H54 (cell line): ENCODE measurements at places on chromosomes 4 and X.
A peak's percentile ranks its signal among the peaks of the same experiment; 100 is the strongest.

GRCh38 chr4:23388255-23388654 lies 501.6 kb downstream of the PPARGC1A start:
- no peak for DNase-seq

GRCh38 chr4:169922632-169923276 lies 103.4 kb downstream of the MFAP3L start:
- DNase-seq: no peak

DNA sequence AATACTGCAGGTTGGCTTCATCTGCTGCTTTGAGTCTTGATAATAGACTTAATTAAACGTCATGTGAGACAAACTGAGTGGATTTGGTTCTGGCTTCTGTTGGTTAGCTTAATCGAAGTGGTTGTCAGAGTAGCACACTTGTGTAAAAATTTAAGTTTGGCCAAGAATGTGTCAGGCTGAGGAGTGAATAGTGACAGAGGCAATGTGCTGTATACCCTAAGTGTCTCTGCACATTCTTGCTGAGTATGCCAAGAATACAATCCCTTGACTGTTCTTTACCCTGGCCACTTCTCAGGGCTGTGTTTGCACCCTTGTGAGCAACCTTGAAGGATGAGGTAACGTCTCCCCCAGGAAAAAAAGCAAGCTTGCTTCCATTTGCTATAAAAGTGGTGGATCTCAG lies 14.9 kb downstream of the RPS3A start:
- no peak for DNase-seq

GRCh38 chr4:89301902-89302301 lies 5.7 kb downstream of the GPRIN3 start:
- DNase-seq: no peak

- DNase-seq: no peak
Observed at GRCh38 chr4:28822163-28822562, 1898.0 kb upstream of the PCDH7 start.

- no peak for DNase-seq
Observed at GRCh38 chr4:157818946-157819692, 353.7 kb downstream of the GASK1B start.

DNA sequence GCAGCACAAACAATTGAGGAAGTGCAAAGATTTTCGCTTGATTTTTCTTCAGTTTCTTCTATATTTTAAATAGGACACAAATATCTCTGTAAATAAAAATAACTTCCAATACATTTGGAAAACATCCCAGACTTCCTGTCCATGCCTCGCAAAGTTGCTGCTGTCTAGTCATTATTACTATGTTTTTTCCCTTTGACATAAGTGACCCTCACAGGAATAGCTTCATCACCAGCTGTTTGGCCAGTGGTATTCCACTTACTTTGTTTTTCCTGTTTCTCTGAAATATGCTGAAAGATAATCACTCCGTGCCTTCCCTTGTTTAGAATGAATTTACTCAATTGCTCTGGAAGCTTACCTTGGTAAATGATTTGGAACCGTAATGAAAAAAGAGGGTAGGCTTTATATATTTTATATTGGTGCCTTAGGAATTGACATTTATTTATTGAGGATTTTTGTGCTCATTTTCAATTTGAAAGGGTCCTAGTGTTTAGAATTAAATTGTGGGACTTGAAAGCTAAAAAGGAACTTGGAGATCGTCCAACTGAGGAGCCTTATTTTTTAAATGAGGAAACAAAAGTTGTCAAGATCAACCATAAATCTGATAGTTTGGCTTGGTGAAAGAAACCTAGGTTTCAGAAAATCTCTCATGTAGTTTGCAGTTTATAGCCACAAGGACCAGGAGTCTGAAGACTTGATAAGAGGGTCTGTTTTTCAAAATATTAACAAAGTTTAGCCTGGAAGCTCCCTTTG lies 65.6 kb downstream of the CDKL5 start:
- no peak for DNase-seq

GRCh38 chr4:22884157-22884556 lies 191.4 kb downstream of the GBA3 start:
- DNase-seq: no peak

GRCh38 chr4:64781737-64782326 lies 372.6 kb upstream of the TECRL start:
- DNase-seq: no peak

DNA sequence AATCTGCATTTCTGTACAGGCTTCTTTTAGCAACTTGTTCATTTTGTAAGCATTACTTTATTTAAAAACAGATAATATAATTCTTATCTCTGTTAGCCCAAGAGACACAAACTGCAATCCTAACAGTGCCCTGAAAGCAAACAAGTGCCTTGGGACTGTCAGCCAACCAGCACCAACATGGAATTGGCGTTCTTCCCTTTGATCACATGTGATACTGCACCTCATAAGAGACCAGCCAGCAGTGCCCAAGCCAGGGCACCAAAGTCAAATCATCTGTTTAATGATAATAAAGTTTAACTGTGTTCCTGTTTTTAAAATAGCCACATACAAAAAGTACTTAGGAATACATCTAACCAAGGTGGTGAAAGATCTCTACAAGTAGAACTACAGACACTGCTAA lies 223.2 kb downstream of the PRDM5 start:
- DNase-seq: no peak

GRCh38 chr4:76003620-76004019 lies 3.7 kb downstream of the CXCL9 start:
- DNase-seq: no peak

GRCh38 chr4:68499021-68499420 lies 51.8 kb downstream of the TMPRSS11E start:
- DNase-seq: no peak

DNA sequence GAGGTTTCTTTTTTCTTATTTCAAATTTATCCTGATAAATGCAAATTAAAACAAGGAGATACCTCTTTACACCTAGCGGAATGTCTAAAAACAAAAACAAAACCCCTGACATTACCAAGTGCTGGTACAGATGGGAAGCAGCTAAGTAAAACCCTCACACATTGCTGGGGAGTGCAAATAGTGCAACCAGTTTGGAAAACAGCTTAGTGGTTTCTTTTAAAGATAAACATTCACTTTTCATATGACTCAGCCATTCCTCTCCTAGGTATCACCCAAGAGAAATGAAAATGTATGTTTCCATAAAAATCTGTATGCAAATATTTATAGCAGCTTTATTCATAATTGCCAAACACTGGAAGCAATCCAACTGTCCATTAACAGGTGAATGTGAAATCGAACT lies 84.1 kb upstream of the HELT start:
- DNase-seq: no peak

DNA sequence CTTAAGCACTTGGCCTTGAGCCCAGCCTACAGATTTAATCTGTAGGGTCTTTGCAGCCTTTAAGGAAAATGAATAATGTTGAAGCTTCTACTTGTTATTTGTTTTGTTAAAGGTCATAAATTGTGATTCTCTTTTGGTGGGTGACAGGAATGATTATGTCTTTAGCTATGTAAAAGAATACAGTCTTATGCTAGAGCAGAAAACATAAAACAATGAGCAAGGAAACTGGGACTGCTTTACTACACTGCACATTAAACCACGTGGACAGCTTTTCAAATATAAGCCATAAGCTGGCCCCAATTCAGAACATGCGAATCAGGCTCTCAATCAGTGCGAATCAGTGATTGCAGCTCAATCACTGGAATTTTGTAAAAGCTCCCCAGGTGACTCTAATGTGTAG lies 40.9 kb upstream of the TBC1D19 start:
- no peak for DNase-seq

DNA sequence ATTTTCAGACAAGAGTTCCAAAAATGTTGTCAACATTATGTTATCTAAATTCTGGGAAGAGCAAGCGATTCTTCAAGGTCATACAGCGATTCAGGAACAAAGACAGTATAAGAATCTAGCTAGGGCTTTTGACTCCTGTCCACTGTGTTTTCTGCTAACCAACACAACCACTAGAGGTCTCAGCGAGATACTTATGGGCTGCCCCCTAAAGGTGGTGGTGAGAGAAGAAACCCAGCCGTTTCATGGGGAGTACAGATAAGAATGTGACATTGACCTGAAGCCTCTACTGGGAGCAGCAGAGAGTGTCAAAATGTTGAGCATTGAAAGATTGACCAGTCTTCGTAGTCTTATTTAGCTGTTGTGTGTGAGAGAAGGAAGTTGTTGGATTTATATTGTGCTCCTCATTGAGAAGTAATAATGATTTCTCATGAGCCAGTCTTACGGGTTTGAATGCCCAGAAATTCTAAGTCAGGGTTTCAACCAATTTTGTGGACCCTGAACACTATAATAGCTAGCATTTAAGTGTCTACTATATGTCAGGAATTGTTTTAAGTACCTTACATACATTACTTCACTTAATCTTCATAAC lies 168.3 kb downstream of the SPRY1 start:
- peak; percentile 30 for DNase-seq

DNA sequence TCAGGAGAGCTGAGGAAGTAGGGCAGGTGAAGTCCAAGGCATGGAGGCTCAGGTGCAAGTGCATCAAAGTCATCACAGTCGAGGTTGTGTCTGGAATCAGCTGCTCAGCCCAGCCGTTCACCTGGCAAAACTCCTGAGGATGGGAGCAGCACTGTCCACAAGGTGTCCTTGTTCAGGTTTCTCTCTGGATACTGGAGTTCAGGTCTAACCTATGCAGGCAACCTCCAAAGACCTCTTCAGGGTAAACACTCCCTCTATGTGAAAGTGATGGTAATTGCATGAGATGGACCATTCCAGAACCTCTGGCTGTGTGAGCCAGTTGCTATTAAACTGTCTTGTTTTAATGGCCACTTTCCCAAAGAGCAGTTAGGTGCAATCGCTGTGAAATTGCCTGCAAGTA lies 120.2 kb upstream of the PSAPL1 start:
- no peak for DNase-seq

GRCh38 chr4:67103001-67103747 lies 442.1 kb downstream of the CENPC start:
- no peak for DNase-seq

DNA sequence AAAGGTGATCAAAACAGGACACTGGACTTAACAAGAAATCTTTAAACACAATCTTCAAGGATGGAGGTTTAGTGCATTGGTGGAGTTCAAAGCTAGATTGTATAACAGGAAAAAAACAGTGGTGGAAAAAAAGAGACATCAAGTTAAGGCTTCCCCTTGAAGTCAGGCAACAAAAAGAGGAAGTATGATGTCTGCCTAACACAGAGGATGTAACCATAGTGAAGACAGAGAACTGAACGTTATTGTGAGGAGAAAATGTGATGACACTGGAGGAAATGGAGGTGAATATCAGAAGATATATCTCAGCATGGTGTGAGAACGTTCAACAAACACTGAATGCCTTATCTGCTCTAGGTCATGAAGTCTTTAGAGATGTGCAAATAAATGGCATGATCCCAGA lies 192.4 kb upstream of the AR start:
- no peak for DNase-seq

- no peak for DNase-seq
Observed at GRCh38 chr4:178086320-178086719, 644.1 kb upstream of the AGA start.

DNA sequence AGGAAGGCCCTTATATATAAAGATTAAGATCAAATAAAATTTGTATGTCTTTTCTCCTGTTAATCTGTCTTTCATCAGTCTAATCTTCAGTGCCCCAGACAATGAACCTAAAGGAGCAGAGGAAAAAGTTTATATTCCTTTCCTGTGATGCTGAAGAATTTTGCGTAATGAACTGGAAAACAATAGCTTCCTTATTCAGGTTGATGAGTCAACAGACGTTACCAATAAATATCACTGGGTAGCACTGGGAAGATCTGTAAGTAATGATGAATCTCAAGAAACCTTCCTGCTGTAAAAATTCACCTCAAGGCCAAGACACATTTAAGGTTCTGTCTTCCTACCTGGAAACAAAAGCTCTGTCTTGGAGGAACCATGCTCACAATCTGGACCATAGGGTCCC lies 25.5 kb downstream of the CDKN2AIP start:
- peak; percentile 11 for DNase-seq

- DNase-seq: no peak
Observed at GRCh38 chr4:86500527-86500926, 93.6 kb upstream of the PTPN13 start.

DNA sequence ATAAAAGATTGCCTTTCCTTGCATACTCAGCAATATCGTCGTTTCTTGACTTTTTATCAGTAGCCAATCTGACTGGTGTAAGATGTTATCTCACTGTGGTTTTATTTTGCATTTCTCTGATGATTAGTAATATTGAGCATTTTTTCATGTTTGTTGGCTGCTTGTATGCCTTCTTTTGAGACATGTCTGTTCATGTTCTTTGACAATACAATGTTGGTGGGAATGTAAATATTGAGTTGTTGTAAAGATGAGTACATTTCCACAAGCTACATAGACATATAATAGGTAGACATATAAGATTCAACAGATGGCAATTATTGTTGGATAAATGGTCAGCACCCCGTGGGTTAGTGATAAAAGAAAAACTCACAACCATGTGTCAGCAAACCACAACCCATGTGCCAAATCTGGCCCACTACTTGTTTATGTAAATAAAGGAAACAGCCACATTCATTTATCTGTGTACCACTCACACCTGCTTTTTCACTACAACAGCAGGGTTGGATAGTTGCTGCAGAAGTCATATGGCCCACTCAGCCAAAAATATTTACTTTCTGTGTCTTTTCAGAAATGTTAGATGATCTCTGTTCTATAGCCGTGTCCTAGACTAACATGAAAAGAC lies 153.1 kb upstream of the VCX start:
- DNase-seq: no peak

DNA sequence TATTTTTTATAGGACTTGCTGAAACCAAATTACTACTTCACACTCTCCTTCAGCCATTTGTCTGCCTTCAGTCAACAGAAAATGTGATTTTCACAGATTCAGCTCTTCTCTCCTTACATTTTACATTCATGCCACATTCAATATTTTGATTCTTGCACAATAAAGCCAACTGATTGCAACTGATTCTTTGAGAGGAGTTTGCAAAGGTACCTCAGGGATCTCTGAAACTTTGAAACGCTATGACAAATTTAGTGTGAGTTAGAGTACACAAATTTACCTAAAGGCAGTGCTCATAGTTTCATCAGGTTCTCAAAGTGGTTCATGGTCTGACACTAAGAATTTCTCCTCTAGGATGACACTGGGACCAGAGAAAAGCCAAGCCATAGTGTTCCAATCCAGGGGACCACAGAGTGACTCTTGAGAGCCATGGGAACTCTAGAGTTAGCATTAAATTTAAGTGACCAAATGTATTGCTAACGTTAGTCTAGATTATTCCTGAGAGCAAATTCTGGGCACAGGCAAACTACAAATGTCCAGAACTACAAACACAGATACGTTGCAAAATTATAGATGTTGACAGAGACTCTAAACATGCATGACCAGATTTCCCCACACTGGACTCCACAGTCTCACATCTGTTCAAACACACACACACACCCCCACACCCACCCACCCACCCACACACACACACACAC lies 9.0 kb downstream of the CSN3 start:
- no peak for DNase-seq

- no peak for DNase-seq
Observed at GRCh38 chr4:155668707-155669220, 2.1 kb downstream of the GUCY1A1 start.
